Activated T-cell treated with anti-CD3 and anti-CD28 coated beads, Interleukin-2, amount 50 U/mL, for 1 hour (primary cell): ENCODE measurements at places on chromosomes 3 and 15.
A peak's percentile ranks its signal among the peaks of the same experiment; 100 is the strongest.

DNA sequence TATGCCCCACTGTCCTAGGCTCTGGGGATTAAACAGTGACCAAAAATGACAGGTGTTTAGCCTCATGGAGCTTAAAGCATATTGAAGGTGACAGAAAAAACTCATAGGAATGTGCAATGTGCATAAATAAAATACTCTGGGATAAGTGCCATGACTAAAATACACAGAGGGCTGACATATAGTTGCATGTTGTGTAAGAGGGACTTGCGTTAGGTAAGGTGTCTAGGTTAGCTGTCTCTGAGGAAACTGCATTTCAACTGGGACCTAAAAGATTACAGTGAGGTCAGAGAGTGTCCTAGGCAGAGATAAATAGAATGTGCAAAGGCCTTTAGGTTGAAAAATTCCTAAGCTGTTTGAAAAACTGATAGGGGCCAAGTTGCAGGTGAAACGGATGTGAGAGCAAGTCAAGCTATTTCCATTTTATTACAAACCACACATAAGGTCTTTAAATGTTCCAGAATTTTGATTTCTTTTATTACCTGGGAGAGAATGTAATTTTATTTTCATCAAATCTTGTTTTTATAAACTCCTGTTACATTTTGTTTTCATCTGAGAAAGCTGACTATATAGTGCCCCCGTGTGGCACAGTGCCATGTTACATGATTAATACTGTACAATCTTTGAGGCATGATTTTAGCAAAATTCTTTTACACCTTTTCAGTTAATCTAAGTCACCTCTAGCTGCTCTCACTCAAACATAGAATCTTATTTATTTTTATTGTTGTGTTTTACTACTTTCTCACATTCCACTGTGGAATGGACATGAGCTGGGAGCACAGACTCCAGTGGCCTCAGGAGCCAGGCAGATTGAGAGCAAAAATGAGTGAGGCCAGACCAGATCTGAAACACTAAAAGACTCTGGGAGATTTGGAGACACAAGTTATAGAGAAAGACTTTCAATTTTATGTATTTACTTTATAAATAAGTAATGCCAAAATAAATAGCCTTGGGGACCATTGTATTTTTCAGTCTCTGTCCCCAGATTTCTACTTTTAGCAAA is 259.6 kb upstream of the ZNF717 start:
- DNase-seq = no peak

DNA sequence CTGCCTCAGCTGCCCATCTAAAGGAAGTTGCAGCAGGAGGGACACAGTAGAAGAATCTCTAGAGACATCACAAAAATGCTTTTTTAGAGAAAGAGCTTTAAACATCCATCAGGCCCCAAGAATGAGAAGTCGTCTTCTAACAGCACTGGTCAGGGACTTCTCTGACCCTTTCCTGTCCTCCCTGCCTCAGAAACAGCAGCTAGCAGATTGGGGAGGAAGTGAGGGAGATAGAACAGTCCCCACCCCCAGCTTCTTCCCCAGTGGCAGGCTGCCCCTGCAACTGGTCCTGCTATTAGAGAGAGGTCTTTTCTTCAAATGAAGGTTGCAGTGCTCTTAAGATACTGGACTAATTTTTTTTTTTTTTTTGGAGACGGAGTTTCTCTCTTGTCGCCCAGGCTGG is 55.1 kb downstream of the PDE8A start:
- DNase-seq = no peak

DNA sequence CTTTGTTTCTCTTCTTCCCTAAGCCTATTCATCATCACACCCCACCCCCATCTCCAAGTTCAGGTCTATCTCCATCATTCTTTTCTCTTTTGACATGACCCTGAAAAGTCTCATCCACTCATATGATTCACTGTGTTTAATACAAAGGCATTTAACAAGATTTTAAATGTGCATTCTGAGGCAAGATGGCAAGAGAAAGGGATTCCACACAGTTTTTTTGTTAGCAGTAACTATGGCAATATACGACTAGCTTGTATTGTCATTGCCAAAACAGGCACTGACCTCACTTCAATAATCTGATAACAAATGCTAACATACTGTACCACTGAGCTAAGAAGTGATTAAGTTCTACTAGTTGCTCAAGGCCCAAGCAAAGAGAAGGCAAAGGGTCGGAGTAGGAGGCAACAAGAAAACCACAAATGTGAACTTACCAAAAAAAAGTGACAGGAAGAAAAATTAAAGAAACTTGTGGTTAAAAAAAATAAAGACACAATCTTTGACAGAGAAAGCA is 53.2 kb downstream of the FBN1 start:
- DNase-seq = no peak

DNA sequence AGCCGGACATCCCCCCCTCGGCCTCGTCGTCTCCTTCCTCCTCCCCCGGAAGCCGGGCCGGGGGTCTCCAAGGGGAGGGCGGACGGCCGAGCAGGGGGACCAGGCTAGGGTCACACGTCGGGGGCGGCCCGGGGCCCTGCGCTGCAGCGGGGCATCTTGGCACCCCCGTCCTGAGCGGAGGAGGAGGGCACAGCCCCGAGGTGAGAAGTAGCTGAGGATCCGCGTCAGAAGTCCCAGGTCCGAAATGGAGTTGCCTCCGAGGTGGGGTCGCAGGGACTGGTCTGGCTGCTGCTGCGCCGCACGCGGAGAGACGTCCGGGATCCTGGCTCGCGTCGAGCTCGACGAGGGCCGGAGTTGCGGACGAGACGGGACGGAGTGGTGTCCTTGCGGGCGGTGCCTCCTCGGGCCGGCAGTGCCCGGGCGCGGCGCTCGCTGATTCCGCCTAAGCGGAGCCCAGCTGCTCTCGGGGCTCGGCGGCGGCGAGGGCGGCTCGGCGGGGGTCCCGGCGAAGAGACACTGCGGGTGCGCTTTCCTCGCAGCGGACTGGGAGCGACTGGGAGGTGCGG is at the start of gene ADCY5:
Gene ADCY5 (minus strand): TSS at position 555 of the 566 bp plus-strand sequence. CDS start 545 bp downstream, at position 10.
- peak; percentile 22 for DNase-seq

DNA sequence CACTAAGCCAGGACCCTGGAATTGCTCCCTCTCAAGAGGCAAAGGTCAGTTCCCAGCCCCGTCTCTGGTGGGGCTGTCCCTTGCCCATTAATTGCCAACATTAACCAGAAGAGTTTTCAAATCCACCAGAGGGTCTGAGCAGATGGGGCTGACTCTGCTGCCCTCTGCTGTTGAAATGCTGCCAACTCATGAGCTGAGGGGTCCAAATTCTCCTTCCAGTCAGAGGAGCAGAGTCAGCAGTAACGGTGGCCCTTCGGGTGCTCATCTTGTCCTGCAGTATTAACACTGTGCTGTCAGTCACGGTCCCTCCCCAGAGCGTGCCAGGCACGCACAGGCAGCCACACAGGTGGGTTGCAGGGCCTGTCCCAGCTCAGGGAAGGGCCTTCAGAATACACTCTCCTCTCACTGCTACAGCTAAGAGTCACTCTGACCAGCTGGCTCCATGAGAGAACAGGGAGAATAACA is 10.7 kb upstream of the SPTBN5 start:
- DNase-seq = peak; percentile 82

- DNase-seq = no peak
These were observed 1.8 kb upstream of the MESD start for GRCh38 chr15:80991421-80991820.

- no peak for DNase-seq
These were observed at the start of gene ATP13A4 for GRCh38 chr3:193554811-193555210. Gene ATP13A4, minus strand, starts transcription at chr3:193554895. Its CDS starts 96 bp downstream, at chr3:193554799.

DNA sequence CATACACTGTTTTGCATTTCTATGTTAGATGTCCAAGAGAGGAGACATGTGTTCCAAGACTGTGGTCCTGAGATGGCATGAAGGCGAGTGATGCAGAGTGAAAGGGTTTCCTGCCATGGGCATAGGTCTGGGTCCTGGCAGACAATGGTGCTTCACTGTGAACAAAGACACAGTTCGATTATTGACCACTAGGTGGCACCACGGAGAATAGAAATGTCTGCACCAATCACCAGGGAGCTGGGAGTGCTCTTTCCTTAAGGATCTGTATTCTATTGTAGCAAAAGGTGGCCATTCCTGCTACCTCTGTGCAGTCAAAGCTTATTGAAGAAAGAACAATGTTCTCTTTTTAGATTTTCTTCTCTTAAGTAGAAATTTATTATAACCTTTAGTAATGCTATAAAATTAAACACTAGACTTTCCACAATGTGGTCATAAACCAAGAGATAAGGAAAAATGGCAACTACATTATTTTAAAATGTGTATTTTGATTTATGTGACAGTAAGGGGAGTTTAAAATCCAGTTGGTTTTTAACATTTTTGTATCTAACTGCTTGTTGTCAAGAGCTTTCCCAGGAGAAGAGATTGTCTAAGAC is 88.7 kb downstream of the GABRG3 start:
- no peak for DNase-seq

DNA sequence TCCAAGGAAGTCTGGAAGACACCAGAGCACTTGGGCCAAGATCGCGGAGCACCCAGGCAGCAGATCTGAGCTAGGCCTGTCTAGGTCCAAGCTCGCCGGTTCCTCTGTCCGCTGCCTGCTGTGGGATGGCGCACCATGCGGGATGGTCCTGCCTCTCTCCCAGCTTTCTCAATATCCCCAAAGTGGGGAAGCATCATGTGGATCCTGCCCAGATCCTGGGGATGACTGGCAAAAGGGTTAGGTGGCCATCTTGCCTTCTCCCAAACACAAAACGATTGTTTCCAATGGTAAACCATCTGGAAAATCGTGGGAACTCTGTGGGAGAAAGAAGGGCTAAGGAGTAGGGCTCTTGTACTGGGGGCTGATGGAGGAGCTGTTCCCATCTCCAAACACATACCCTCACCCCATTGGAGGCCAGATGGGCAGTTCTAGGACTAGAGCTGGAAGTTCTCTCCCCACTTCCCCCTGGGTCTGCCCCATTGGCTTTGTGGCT is 8.9 kb downstream of the PRKCD start:
- no peak for DNase-seq

DNA sequence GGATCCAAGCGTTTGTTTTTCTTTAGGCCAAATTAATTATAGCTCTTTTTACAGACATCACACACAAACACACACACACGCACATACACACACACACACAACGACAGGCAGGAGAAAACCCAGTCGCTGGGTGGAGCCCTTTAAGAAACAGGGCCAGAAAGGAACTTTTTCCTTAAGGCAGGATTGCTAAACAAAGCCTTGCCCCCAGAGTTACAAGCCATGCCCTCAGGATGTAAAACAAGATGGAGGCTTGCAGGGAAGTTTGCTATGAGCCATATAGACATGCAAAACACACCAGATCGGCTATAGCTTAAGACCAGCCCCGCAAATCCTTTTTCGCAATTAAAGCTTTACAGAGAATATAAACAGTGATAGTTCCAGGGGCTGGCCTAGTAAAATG is 16.3 kb upstream of the IQCF2 start:
- DNase-seq = no peak

DNA sequence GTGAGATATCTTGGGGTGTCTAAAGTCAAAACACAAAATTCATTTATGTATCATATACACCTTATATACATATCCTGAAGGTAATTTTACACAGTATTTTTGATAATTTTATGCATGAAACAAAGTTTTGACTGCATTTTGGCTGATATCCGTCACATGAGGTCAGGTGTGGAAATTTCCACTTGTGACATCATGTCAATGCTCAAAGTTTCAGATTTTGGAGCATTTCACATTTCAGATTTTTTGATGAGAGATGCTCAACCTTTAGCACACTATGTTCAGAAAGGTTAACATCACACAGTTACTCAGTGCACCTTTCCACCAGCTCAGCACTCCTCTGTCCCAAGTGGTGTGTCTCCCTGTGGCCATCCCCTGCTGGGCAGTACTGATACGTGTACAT is 37.7 kb upstream of the CPB1 start:
- DNase-seq = no peak

GRCh38 chr15:45689616-45690015 is 54.8 kb downstream of the SQOR start:
- no peak for DNase-seq

DNA sequence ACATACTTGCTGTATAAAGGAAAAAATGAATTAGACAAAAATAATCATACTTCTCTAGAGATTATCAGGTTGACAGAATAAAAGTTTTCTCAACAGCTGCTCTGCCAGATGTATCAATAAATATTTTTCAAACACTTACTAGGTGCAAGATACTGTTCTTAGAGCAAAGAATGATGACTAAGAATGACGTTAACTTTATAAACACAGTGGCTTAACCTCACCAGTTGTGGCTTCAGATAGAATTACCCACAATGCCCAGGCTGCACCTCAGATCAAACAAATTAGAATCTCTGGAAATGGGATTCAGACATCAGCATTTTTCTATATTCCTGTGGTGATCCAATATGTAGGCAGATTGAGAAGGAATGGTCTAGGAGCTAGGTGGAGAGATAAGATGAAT is 422.4 kb upstream of the ATP11B start:
- DNase-seq = no peak

DNA sequence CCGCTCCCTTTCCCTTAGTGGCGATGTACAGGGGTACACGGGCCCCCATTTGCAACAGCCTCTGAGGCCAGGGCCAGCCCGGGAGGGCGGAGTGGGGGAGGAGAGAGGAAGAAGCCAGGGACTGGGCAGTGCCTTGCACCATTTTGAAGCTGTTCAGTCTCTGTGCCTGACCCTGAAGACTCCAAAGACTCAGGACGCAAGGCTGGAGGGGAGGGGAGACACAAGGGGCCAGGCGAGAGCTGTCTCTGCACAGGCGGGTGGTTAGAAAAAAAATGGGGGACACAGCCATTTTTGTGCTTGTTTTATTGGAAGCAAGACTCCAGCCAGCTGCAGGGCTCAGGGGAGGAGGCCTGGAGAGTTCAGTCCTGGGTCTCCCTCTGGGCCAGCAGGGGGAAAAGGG is 1.6 kb downstream of the RPP25 start:
- DNase-seq = no peak

- no peak for DNase-seq
These were observed 106.0 kb downstream of the MEX3B start for GRCh38 chr15:81939604-81940440.

GRCh38 chr3:8279886-8280550 is 221.6 kb upstream of the LMCD1 start:
- no peak for DNase-seq

GRCh38 chr3:14411988-14412387 is 9.6 kb downstream of the SLC6A6 start:
- no peak for DNase-seq

DNA sequence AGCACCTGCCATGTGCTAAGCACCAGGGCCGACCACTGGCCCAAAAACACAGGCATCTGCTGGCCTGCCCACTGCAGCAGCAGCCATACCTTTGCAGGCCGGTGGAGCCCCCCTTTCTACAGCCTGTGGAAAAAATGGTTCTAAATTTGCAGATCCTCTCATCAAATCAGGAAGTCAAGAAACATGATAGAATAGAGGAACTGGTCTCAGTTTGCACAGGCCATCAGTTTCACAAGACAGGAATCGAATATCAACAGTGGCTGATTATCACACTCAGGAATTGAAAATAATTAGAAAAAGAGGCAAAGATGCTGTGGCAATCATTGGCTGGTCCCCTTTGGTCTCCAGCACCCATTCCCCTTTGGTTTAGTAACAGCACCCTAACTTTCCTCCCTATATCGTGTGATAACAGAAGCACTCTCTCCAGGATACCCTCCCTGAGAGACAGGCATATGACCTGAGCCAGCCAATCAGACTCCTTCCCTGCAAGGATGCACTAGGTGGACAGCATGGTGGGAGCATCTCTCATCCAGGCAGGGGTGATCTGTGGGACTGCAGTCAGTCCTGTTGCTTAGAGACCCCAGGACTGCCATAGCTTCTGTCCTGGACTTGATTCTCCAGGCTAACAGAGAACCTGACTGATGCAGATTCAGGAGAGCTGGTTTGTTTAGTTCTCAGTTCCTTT is 3.5 kb upstream of the PAK6 start:
- DNase-seq = no peak

GRCh38 chr3:128329491-128330213 is 137.0 kb downstream of the DNAJB8 start:
- DNase-seq = no peak

- no peak for DNase-seq
These were observed 601.2 kb downstream of the FOXP1 start for GRCh38 chr3:70982284-70982683.
